ENCODE measurements at places on chromosomes 7 and 10.

DNA sequence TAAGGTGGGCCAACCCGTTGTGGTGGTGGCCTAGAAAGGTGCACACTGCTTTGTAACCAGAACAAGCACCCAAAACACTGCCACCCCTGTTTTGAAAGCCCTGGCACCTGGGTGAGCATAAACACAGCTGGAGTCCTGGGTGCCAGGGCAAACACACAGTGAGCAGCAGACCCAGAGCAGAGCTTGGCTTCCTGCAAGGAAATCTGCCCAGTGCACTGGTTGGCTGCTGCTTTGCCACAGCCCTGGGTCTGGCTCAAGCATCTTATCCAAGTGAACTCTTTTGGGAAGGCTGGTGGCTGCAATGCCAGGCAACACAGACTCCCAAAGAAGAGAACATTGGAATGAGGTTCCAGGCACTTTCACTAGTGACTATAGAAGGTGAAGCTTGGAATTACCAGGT, 145.5 kb upstream of the PDE1C start:
- DNase-seq = no peak

DNA sequence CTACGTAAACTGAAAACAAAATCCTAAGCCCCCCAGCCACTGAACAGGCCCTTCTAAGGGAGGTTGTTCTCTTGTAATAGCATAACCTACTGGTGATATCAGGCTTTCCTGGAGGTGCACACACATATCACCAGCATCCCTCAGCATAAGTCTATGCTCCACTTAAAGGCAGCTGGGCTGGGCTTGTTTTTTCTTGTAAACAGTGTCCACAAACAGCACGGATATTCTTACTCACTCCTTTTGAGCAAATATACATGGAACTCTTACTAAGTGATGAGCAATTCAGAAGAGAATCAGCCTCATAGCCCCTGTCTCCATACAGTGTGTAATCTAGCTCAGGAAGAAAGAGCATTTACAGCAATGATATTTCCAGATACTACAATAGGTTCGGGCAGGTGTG, 2.4 kb downstream of the LRIT1 start:
- DNase-seq = no peak

DNA sequence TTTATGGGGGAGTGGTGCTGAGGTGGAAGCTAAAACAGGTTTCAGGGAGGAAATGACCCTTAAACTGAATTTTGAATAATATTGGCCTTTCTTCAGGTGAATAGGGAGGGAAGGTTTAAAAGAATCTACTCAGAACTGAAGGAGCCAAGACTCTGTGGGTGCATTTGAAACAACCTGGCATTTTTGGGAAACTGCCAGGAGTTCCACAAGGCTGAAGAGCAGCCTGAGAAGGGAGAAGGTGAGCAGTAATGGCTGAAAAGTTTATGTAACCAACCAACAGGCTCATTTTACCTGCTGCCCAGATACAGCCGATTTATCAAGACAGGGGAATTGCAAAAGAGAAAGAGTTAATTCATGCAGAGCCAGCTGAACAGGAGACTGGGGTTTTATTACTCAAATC, 4.0 kb upstream of the PANK1 start:
- DNase-seq = no peak

GRCh38 chr10:35195361-35196306, 69.0 kb downstream of the CREM start:
- DNase-seq = peak; percentile 80

GRCh38 chr7:37421861-37422500, 26.7 kb downstream of the ELMO1 start:
- DNase-seq = no peak

- no peak for DNase-seq
Observed at GRCh38 chr7:40694026-40694809, 559.4 kb downstream of the SUGCT start.

- DNase-seq = no peak
Observed at GRCh38 chr7:12637819-12638592, 49.4 kb upstream of the ARL4A start.

- no peak for DNase-seq
Observed at GRCh38 chr10:127888521-127889312, 4.0 kb downstream of the CLRN3 start.
